ENCODE measurements at places on chromosomes 2 and 18.

GRCh38 chr2:241035818-241036396 is 37.5 kb downstream of the SNED1 start:
- DNase-seq, result peak; percentile 58

DNA sequence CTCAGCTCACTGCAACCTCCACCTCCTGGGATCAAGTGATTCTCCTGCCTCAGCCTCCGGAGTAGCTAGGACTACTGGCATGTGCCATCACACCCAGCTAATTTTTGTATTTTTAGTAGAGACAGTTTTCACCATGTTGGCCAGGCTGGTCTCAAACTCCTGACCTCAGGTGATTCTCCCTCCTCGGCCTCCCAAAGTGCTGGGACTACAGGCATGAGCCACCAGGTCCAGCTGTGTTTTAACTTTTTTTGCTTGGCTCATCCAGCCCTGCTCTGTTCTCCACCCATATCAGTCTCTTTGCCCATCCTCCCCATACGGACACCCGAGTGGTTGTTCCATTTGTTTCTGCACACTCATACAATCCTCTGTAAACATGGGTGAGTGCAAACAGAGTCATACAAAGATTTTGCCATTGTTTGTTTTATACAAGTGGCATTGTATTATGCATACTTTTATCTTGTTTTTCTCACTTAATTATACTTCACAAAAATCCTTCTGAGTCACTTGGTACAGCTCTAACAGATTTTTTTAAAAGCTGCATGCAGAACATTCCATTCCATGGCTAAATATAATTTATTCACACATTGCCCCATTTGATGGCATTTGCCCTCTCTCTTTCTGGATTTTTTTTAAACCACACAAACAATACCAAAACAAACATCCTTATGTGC is 5.3 kb downstream of the APOB start:
- DNase-seq, result no peak

DNA sequence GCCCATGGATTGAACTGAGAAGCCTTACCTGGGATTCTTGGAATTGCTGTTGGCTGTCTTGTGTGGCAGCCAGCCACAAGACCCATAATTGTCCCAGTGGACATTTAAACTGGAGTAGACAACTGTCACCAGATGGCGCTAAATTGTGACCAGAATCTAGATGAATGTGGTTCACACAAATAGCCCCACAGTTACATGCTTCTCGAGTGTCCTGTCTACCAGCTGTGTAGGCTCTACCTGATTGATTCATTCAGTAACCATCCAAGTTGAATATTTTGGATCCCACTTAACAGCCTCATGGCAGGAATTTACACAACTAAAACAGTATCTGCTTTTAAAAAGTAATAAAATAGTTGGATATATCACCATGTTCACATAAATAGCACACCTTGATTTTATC is 73.2 kb downstream of the MAP4K4 start:
- no peak for DNase-seq

GRCh38 chr2:106953236-106953635 is 67.3 kb upstream of the ST6GAL2 start:
- no peak for DNase-seq

- no peak for DNase-seq
Measured at GRCh38 chr2:18403921-18404522, 156.4 kb downstream of the RDH14 start.

DNA sequence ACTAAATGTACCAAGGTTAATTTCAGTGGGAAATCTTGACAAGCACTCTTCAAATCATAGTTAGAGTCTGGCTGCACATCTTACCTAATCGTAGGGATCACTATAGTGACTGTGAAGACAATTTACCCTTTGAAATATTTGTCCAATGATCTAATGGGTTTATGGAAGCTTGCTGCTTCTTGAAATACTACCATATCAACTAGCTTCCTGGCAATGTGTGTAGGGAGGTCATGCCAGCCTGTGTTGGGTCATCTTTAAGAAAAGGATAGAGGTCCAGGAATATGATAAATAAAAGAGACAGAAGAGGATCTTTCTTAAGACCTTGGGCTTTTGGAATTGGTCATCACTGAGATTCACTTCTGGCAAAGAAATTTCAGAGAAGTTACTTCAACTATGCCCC is 84.4 kb downstream of the POLE4 start:
- no peak for DNase-seq

DNA sequence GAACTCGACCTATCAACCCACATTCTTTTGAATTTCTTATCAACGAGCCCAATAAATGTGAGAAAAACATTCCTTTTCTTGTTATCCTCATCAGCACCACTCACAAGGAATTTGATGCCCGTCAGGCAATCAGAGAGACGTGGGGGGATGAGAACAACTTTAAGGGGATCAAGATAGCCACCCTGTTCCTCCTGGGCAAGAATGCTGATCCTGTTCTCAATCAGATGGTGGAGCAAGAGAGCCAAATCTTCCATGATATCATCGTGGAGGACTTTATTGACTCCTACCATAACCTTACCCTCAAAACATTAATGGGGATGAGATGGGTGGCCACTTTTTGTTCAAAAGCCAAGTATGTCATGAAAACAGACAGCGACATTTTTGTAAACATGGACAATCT is 378.2 kb downstream of the STK39 start:
- DNase-seq, result no peak

DNA sequence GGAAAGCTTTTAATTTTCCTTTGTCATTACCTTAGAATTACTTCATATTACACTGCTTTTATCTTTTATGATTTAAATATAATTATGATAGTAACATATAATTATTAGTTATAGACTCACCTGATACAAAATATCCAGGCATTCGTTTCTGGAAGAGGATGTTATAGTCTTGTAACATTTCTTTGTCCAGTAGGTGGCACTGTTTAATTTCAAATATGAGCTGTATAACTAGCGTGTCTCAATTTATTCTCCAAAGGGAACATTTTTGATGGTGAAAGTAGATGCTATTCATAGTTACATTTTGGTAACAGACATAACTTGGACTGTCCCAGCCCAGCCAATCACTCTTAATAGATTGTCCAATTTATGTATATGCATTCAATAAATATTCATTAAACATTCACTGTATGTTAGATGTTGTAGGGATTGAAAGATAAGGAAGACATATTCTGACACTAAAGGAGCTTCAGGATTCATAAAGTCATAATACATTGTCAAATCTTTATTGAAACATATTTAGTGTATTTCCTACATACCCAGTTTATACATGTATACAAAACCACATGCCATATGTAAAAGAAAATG is 19.2 kb downstream of the DAW1 start:
- DNase-seq, result no peak

DNA sequence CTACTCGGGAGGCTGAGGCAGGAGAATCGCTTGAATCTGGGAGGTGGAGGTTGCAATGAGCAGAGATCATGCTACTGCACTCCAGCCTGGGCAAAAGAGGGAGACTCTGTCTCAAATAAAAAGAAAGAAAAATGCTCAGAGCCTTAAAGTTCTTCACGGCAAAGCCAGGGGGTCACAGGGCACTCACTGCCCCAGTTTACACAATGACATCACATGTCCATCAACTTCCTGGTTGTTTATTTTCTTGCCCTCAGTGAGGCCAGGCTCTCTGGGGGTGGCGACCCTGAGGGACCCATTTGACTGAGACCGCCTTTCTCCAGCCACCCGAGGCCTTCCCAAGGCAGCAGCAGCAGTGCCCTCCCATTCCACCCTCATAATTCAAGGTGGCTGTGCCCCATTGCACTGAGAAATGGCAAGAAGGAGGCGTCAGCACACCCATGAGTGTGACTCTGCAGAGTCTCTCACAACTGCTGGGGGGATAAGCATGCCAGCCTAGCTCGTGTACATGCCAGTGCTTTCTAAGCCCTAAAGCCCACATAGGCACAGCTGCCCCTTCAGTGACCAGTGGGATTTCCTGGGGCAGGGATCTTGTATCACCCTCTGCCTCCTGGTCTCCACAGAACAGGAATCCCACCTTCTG is 50.0 kb downstream of the SFXN5 start:
- DNase-seq, result no peak

DNA sequence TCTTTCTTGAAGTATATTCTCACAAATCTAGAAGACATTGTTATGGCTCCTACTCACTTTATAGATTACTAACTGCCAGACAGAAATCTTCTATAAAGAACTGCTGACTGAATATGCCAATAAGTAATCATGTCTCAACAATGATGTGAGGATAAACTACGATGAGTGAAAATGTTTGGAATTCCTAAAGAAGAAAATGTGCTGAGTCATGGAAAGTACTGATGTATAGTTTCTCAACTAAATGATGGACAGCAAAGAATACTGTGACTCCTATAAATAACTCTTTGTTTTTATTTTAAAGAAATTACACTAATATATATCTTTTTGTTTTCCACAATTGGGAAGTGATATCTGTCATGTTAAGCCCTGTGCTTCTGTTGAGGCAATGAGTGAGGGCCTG is 232.9 kb downstream of the LNPK start:
- DNase-seq, result no peak

DNA sequence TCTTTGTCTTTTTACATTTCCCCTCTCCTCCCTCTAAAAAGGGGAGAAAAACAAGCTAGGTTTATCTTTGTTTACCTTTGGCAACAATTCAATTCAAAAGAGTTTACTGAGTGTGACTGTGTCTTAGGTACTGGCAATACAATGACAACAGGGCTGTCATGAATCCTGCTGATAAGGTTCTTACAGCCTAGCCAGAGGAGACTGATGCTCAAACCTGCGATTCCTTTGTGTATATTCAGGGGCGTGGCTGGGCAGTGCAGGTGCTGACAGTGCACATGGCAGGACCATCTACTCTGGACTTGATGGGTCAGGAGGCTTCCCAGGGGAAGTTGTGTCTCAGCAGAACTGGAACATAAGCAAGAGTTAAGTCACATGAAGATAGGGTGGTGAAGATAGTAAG is 23.2 kb upstream of the TTN start:
- no peak for DNase-seq

GRCh38 chr2:191901031-191901430 is 54.1 kb upstream of the CAVIN2 start:
- no peak for DNase-seq

- DNase-seq, result no peak
Measured at GRCh38 chr2:205540036-205540435, 142.3 kb upstream of the NRP2 start.

GRCh38 chr2:28414583-28414982 is 21.9 kb downstream of the FOSL2 start:
- no peak for DNase-seq

DNA sequence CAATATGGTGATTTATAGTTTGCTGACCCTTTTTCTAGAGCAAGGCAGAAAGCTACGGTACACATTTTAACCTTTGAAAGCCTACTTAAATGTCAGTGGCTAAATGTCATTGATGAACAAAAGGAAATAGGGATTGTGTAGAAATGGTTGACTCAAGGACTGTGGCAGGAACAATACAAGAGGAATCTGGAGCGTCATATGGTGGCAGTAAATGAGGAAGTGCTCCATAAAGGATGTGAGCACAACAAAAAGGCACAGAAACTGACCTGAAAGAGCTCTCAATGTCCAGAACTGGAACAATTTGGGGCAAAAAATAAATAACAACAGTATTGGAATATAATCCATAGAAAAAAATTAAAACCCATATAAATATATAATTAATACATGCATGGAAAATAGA is 443.9 kb upstream of the VRK2 start:
- DNase-seq, result no peak

GRCh38 chr2:25043241-25043867 is 1.5 kb downstream of the EFR3B start:
- no peak for DNase-seq

GRCh38 chr2:76120176-76120575 is 409.5 kb upstream of the GCFC2 start:
- DNase-seq, result no peak

DNA sequence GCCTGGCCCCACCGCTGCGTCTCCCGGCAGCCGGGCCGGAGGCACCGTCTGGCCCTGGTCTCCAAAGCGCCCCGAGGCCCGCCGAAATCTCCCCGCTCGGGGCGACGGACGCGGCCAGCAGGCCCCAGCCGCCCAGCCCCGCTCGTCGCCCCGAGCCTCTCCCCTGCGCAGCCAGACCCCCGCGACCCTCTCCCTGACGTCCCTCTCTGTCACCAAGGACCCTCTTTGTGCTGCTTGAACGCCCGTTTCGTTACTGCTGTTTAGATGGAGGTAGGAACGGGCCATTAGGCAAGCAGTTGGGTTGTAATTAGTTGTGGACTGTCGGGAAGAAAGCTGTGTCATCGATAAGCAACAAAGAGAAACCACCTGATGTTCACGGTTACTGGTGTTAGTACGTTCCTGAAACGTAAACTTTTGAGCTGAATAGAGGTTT is 686 bp downstream of the UBXN4 start:
- DNase-seq, result peak; percentile 24

DNA sequence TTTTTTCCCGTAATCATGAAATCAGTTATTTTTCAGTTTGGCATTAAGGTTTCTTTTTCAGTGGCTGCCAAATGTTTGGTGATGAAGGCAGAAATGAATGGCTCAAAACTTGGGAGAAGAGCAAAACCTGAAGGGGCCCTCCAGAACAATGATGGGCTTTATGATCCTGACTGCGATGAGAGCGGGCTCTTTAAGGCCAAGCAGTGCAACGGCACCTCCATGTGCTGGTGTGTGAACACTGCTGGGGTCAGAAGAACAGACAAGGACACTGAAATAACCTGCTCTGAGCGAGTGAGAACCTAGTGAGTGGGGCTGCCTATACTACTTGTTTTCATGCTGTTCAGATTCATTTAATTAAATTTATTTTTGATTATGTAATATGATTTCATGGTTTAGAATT is 29.2 kb upstream of the MSH2 start:
- no peak for DNase-seq

GRCh38 chr2:32484937-32485336 is 128.1 kb downstream of the BIRC6 start:
- peak; percentile 54 for DNase-seq

DNA sequence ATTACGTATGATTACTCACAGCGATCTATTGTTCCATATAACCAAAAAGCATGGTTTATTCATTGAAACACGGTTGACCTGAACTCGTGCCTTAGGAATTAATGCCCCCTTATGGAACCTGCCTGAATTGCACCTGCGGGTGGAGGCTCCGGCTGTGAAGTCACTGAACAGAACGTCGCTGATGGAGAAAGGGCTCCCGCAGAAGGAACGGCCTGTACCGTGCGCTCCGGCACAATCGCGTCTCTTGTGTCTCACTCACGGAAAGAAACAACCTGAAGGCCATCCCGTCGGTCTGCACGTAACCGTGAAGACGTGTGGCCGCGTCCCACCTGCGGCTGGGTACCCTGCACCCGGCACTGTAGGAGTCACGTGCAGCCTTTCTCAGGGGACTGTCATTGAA is 133.1 kb downstream of the NFATC1 start:
- DNase-seq, result peak; percentile 52
